ENCODE measurements at places on chromosomes 6 and 20.
A peak's percentile ranks its signal among the peaks of the same experiment; 100 is the strongest.

DNA sequence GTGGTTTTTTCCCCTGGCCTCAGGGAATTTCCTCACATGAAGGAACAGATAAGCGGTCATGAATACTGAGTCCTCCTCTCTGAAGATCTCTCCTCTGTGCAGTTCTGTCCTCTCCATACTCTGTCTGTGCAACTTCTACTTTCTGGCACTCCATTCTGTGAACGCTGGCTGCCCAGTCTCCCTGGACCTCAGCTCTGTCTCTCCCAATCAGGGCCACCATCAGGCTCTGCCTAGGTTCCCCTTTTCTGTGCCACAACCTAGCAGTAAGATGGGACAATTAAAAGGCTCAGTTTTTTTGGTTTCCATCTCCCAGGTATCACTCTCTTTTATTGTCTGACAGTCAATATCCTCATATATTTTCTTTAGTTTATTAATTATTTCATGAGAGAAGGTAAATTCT, 4.8 kb upstream of the ADGB start:
- no peak for DNase-seq

- no peak for DNase-seq
Measured at GRCh38 chr20:63160641-63161175, 55.2 kb downstream of the YTHDF1 start.

- no peak for DNase-seq
Measured at GRCh38 chr6:105562027-105562426, 159.1 kb upstream of the PREP start.

- no peak for DNase-seq
Measured at GRCh38 chr6:82555801-82556200, 192.2 kb downstream of the TPBG start.

GRCh38 chr20:19692685-19693119, 65.4 kb upstream of the RIN2 start:
- peak; percentile 58 for DNase-seq

GRCh38 chr6:45419571-45420082, 41.9 kb upstream of the SUPT3H start:
- no peak for DNase-seq

- DNase-seq: no peak
Measured at GRCh38 chr20:62766071-62766450, 30.2 kb upstream of the MRGBP start.

DNA sequence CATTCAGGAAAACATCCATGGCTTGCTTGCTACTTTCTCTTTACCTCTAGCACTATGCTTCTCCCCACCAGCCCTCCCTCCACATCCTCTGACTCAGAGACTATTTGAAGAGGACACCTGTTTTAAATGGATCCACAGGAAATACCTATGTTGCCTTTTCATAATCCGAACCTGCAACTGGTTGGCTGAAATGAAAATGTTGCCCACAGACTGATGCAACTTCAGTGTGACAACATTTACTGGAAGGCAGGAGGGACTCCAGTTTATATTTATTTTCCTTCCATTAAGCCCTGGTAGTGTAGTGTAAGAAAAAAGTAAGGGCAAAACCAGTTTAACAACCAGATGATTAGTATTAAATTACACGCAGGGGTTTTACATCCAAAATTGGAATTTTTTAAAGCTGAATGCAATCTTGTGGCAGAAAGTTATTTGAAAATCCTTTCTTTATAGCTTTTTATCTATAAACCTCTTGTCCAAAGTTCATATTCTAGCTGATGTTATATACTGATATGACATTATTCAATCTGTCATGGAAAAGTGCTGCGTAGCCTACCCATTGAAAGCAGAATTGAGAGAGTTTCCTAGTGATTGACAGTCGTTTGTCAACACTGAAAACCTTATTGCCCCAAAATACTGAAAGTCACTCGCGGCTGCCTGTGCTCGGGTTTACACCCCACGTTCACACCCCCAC, 881 bp upstream of the AIG1 start:
- peak; percentile 20 for DNase-seq

GRCh38 chr6:111556004-111556403, 49.7 kb downstream of the TRAF3IP2 start:
- no peak for DNase-seq

DNA sequence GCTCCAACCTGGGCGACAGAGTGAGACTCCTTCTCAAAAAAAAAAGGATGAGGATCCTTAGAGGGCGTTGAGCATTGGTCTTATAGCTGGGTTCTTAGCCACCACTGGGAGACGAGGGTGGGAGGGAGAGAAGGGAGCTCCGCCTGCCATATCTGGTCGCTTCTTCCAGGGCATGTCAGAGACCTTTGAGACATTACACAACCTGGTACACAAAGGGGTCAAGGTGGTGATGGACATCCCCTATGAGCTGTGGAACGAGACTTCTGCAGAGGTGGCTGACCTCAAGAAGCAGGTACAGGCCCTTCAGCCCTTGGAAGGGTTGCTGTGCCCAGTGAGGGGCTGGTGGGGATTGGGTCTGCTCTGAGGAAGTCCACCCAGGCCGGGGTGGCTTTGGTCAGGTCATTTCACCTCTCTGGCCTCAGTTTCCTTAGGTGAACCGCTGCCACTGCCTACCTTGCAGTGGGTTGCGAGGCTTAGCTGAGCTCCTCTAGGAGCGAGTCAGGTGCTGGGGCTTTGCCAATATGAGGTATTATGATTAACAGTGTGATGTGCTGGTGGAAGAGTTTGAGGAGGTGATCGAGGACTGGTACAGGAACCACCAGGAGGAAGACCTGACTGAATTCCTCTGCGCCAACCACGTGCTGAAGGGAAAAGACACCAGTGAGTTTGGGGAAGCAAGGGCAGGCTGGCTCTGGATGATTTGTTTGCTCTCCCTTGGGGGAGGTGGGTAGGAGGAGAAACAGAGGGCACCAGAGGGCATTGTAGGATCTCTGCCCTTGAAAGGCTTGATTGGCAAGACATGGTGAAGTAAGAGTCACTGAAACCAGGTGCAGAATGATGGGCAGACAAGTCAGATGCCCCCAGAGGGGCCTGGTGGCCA, 8.5 kb downstream of the CNPY3 start:
- DNase-seq: no peak

DNA sequence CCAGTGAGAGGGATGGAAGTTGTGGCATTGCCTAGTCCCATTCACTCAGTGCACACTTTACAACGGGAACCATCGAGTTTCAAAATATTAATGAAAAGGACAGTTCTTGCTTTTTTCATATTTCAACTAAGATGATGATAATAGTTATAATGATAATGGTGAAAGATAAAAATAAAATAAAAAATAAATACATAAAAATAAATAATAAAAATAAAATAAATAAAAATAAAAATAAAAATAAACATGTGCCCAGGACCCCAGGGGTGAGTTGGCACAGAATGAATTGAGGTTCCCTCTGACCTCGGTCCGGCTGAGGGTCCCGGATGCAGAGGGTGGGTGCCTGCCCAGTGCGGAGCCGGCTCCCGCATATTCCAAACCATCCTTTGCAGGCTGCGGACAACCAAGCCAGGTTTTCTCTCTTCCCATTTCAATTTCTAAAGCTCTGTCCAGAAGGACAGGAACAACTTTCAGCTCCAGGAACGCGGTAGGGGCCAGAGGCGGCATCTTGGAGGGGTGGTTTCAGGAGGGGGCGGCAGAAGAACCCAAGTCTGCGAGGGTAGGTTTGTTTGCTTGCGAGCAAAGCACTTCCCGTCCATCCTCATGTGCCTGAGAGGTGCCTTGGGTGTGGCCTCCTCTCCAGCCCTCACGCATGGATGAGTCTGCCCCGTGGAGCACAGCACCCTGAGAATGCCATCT, 236.8 kb downstream of the DLL1 start:
- no peak for DNase-seq

DNA sequence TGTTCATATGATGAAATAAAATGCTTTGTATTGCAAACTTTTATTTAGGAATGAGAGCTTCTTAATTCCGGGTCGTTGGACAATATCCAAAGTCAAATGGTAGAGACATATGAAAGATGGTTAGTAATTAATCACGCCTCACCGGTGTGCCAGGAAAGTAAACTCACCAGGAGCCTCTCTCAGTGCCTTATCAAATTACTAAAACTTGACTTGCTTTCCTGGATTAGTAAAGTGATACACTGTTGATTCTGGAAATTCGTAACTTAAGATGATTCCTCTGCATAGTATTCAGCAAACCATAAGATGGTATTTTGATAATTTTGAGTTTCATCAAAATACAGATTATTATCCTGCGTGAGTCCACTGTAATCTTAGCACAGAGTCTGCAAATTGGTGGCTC, 115.2 kb downstream of the PAX1 start:
- no peak for DNase-seq

DNA sequence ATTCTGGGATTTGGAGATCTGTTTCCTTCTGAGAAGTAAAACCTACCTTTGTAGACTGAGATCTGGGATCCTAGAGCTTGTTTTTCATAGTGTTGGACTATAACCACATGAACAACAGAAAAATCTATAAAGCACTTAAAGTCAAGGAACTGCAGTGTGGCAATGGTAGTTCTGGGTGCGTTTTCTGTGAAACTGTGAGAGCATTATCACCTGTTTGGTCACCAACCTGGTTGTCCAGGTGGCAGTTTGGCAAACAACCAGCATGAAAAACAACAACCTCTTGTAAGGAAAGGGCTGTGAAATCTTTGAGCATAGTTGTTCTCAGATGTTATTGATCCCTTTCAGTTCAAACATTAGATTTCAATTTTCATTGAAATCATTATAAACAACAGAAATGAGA, 215.8 kb upstream of the CITED2 start:
- peak; percentile 35 for DNase-seq

DNA sequence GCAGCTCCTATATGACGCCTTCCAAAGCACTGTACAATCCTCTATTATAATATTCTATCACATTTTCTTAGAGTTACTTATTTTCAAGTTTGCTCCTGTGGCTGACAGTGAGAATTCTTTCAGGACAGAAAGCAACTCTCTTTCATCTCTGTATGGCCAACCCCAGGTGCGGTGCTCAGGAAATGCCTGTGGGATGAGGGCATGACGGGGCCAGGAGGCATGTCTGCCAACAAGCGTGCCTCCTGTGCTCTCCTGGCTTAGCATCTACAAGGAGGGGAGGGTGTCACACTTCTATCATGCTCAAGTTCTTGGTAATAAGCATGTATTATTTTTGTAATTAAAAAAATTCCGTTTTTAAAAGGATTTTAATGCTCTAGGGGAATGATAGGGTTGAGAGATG, 11.4 kb downstream of the MRPL14 start:
- no peak for DNase-seq

- DNase-seq: no peak
Measured at GRCh38 chr6:16723826-16724225, 37.4 kb downstream of the ATXN1 start.

- no peak for DNase-seq
Measured at GRCh38 chr20:56722042-56722441, 92.9 kb downstream of the TFAP2C start.

- DNase-seq: no peak
Measured at GRCh38 chr6:20918868-20919267, 384.6 kb downstream of the CDKAL1 start.

DNA sequence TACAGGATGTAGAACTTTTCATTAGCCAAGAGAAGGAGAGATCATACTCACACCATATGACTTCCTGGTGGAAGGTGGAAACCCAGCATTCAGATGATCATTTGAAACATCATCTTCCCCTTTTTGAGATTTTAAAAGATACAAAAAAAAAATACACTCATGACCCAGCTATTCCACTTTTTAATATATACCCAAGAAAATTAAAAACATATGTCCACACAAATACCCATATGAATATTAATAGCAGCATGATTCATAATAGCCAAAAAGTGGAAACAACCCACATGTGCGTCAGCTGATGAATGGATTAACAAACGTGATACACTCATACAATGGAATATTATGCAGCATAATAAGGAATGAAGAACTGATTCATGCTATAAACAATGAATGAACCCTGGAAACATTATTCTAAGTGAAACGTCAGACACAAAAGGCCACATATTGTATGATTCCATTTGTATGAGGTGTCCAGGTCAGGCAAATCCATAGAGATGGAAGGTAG, 130.0 kb upstream of the SGK1 start:
- no peak for DNase-seq

- DNase-seq: peak; percentile 89
Measured at GRCh38 chr6:12749531-12750379, 33.2 kb downstream of the PHACTR1 start.

- DNase-seq: no peak
Measured at GRCh38 chr6:10837009-10837621, 1.2 kb downstream of the MAK start.

DNA sequence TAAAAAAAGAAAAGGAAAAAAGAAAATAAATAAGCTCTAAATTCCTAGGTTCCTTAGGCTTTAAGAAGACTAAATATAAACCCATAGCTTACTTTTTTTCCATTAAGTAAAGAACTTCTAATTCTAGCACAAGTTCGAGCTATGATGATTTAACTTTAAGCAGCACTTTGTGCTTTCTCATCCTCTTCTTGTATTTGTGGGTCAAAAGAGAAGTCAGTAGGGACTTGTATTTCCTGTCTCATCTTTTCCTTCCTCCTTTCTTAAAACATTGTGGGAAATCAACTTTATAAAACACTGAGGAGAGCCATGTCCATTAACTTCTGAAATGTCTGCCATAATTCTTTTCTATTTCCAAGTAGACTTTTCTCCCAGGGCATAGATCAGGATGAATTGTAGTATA, 637.7 kb upstream of the CITED2 start:
- DNase-seq: no peak

GRCh38 chr6:16800341-16800740, 39.1 kb upstream of the ATXN1 start:
- no peak for DNase-seq

DNA sequence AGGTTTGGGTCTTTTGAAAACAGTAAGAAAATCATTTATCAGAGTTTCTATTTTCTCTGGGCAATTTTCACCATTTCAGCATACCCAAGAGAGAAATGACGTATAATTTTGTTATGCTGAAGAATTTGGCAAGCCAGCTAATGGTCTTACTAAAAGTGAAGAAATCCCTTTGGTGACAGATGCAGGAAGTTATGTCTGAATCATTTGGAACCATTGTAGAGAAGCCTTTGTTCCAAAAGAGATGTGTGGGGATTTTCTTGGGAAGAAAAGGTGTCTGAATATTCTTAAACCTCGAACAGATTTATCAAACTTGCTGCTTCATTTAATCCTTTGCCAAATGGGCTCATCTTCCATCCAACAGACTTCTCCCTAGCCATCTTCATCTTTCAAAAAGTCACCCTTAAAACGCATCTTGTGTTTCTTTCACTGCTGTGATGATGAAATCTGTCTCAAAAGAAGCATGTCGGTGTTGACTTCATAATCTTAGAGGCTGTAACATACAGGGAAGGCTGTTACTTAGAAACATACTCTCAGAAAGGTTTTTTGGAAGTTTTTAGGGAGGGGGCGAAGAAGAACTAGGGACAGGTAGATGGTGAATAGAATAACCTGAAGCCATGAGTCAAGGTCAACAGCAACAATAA, 39.5 kb downstream of the CITED2 start:
- no peak for DNase-seq

DNA sequence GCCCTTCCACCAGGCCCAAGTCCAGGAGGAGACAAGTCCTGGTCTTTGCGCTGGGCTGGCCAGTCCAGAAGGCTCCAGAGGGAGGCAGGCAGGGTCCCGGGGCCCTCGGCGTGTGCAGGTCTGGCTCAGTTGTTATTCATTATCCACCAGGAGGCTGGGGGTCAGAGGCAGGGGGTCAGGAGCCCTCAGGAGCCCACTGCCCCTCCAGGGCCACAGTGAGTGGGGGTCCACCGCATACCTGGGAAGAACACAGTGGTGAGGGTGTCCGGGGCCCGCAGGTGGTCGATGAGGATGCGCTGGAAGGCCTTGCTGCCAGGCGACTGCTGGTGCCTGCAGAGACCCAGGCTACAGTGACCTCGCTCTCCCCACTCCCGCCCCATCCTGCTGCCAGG, 4.4 kb upstream of the C20orf144 start:
- no peak for DNase-seq

Measured in NCI-H2081 (cell line).